ENCODE measurements at places on chromosomes 7 and 10. TPM values are rescaled to one million over a fixed set of nuclear protein-coding genes. Genes with fewer than 3 reads are reported as not detected.

Gene SLC16A12
- not detected for total RNA-seq

DNA sequence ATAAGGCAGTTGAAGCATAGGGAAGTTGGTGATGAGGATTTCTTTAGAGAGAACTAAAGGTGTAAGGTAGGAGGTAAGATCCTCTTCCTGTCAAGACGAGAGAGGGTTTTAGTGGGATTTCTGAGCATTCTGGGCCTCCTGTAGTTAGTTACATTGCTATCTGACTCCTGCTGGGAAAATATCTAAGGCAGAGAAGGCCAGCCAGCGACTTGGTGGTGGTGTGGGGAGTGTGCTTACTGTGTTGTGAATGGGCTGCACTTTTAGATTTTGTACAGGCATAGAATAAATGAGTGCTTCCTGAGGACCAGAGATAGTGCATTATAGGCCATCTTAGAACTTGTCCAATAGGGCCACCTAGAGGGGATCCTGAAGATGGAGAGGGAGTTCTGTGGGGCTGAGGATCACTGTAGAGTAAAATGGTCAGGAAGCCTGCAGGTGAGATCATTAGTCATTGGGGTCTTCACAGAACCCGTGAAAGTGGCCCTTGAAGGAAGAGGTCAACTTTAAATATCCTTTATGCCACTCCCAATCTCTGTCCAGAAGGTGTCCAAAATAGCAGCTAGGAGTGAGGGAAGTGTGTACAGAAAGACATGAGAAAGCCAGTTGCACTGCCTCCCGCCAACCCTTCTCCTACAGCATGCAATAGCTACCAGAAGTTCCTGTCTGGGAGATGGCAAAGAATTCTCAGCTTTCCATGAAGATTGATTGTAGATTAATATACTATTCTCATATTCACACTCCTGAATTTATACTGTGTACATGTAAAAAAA is 266.6 kb downstream of the POLR1F start:
- DNase-seq = no peak

DNA sequence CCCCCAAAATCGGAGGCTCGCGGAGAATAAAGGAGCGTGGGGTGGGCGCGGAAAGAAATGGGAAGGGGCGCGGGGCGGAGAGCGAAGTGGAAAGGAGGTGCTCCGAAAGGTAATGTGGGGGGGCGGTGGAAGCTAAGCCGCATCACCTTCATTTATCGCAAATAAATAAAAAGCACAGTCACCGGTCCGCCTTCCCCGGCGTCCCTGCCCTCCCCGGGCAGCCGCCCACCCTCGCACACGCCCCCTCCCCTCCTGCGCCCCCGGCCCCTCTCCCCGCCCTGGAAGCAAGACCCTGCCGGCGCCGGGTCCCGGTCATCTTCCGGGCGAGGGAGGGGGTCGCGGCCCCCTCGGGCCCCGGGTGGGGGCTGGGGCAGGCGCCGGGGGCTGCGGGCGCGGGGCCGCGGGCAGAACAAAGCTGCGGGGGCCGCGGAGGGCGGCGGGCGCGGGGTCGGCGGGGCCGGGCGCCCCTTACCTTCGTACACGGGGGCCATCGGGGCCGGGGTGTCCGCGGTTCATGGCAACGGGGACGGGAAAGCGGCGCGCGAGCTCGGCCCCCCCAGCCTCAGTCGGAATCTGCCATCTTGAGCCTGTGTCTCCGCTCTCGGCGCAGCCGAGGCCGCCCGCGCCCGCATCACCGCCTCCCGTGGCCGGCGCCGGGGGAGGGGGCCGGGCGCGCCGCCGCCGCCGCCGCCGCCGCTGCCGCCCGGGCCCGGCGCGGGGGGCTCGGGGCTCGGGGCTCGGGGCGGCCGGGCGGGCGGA is 486 bp downstream of the HIPK2 start:
- DNase-seq = peak; percentile 38

DNA sequence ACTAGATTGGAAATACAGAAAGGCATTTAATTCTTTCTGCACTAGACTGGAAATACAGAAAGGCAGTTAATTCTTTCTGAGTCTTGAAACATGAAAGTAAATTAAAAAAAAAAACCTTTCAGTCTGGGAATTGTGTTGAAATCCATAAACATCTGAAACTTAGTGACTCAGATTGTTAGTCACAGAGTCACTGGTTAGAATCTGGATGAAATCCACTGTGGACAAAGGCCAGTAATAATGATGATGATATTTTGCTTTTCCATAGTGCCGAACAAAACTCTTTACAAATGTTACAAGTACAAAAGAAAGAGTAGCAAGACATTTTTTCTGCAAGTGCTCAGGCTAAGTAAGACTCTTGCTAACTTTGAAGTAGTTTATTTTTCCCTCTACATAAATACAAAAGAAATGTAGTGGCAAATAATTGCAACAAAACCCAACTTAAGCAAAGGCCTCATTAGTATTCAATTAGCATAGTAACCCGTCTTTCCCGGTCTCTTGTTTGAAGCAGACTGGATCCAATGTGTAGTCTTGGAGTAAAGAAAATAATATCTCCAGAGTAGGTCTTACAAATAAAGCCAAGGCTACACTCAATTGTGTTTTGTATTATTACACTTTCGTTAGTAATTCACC is 5.8 kb upstream of the PRTFDC1 start:
- DNase-seq = no peak

DNA sequence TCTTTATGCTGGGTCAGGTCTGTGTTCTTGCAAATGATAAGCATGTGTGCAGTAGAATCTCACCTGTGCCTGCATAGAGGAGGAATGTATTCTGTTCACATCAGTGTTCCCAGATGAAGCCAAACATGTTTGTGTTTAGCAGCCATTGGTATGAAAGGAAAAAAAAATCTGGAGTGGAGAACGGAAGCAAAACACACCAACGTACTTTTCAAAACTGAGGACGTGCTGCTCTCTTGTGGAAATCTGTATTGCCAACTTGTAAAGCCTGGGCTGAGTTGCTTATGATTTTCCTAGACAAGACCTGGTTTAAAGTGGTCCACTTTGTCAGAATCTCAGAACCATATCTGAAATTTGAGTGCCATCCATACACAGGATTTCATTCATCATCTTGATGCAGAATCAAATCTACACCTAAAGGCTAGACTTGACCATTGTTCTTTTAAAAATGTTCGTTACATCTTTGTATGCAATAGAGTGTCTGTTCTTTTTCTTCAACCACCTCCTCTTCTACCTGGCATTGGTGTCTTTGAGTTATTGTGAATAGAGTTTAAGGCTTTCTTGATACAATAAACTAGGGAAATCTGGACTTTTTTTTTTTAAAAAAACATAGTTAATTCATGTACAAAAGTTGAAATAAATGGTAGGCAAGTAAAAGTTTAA is 367.7 kb downstream of the PHF14 start:
- DNase-seq = no peak

Gene NUTM2E
- not detected for total RNA-seq

DNA sequence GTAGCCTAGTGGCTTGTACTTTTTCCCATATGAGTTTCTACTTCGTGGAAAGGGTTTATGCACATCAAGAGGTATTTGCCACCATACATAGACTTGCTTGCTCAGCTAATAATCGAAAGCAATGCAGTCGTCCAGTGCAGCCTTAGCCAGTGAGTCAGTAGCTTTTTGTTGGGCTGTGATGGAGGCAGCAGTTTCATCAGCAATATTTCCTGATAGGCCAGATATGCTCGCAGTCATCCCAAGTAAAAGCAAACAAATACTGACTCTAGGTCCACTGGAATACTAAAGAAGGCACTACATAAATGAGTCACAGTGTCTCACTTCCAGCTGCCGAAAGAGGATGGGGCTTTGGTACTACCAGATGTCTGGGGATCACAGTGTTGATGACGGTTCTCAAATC is 2.1 kb upstream of the BNIP3 start:
- no peak for DNase-seq

DNA sequence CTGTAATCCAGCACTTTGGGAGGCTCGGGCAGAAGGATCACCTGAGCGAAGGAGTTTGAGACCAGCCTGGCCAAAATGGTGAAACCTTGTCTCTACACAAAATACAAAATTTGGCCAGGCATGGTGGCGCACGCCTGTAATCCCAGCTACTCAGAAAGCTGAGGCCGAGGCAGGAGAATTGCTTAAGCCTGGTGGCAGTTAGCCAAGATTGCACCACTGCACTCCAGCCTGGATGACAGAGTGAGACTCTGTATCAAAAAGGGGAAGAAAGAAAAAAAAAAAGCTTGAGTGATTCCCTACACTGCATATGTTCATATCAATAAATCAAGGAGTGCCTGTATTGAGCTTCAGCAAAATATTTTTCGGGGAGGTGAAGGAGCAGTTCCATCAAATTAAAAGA is 45.8 kb upstream of the SRRM3 start:
- DNase-seq = no peak

GRCh38 chr7:12888717-12889116 is 201.3 kb downstream of the ARL4A start:
- no peak for DNase-seq

DNA sequence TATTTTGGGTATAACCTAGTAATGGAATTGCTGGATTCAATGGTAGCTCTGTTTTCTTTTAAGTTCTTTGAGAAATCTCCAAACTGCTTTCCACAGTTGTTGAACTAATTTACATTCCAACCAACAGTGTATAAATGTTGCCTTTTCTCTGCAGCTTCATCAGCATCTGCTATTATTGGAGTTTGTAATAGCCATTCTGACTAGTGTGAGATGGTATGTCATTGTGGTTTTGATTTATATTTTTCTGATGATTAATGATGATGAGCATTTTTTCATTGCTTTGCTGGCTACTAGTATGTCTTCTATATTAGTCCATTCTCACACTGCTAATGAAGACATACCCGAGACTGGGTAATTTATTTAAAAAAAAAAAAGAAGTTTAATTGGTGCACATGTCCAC is 248.6 kb upstream of the MAGI2 start:
- DNase-seq = no peak

DNA sequence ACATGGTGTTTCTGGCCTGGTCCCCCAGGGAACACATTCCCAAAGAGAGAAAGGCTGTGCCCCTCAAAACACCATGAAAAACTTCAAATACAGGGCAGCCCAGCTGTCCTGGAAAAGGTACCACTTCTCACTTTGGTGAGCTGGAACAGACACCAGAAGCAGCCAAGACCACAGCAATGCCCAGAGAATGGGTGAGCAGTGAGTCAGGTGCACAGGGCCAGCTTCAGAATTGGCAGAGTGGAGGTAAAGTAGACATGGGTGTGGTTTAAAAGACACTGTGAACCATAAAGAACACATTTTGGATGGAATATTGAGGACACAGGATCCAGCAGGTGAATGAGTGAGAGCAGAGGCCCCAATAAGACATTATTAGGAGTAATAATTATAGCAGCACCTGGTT is 51.3 kb downstream of the FAM13C start:
- DNase-seq = no peak

- no peak for DNase-seq
Observed at GRCh38 chr10:4280461-4281189, 495.6 kb upstream of the KLF6 start.

Gene CADPS2
- not detected for total RNA-seq

- DNase-seq = no peak
Observed at GRCh38 chr7:152541892-152542291, 106.1 kb upstream of the KMT2C start.

DNA sequence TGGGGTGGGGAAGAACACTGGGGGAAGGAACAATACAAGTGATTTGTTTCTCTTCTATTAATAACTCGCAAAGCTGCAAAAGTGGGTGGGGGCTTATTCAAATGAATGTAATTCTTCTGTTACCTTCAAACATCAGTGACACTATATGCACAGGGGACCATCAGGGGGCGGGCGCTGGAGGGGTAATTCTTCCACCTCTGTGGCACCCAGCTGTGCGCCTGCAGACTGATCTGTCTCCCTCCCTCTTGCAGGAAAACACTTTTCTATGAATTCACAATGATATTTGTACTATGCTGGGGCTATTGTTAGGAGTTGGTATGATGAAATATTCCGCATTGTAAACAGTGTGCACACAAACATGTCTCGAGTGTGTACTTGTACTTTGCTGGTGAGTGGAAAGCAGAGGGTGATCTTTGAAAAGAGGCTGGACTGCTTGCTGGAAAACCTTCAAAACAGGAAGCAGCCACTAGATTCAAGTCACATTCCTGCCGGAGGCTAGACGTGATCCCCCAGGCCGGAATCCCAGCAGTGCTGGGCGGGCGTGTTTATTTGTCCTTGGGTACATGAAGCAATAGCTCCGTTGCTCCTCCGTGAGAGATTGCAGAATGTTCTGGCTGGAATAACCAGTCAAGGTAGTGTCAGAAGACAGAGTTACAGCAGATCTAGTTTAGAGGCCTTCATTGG is 15.8 kb upstream of the BNIP3 start:
- DNase-seq = no peak

All from CD4-positive, CD25-positive, alpha-beta regulatory T cell (primary cell).